Posterior vena cava (tissue), 2 donors: ENCODE measurements at places on chromosomes 11 and 22. TPM values are rescaled to one million over a fixed set of nuclear protein-coding genes. Genes with fewer than 3 reads are reported as not detected.

FOSL1 gene
- total RNA-seq = 7.4 TPM

L3MBTL2 gene
- 15.4 TPM for total RNA-seq

ZC3H7B gene
- 36.1 TPM for total RNA-seq

OR10A3 gene
- not detected for total RNA-seq

CHST1 gene
- 3.3 TPM for total RNA-seq
